Spinal cord (tissue), 10 donors: ENCODE measurements at places on chromosomes 16 and 17. TPM values are rescaled to one million over a fixed set of nuclear protein-coding genes. Genes with fewer than 3 reads are reported as not detected.

RRAD gene
- total RNA-seq, result 6.0 TPM

CSH1 gene
- 18.1 TPM for total RNA-seq

C17orf78 gene
- not detected for total RNA-seq

GAS2L2 gene
- 0.69 TPM for total RNA-seq

PLA2G10 gene
- 0.22 TPM for total RNA-seq

AGRP gene
- total RNA-seq, result not detected

HBM gene
- total RNA-seq, result 56.1 TPM

ZNF385C gene
- total RNA-seq, result 3.3 TPM

ODAD4 gene
- 7.0 TPM for total RNA-seq

CD79B gene
- 1.2 TPM for total RNA-seq

DPEP3 gene
- 0.11 TPM for total RNA-seq

CCL8 gene
- 0.89 TPM for total RNA-seq

ANKS4B gene
- total RNA-seq, result 0.11 TPM

CACNG3 gene
- 3.8 TPM for total RNA-seq

MMP25 gene
- total RNA-seq, result 1.4 TPM

SMYD4 gene
- total RNA-seq, result 12.3 TPM

SLC38A8 gene
- 0.28 TPM for total RNA-seq

DDX19B gene
- 19.6 TPM for total RNA-seq

FOXL1 gene
- 3.9 TPM for total RNA-seq

TEKT1 gene
- total RNA-seq, result 2.9 TPM

PRMT7 gene
- 64.9 TPM for total RNA-seq

GLP2R gene
- 1.5 TPM for total RNA-seq

SNX20 gene
- total RNA-seq, result 0.61 TPM

CES5A gene
- 0.30 TPM for total RNA-seq

MEOX1 gene
- 2.3 TPM for total RNA-seq

KRTAP4-3 gene
- total RNA-seq, result not detected

PIPOX gene
- total RNA-seq, result 4.0 TPM

KIF2B gene
- total RNA-seq, result not detected

ALOX15 gene
- 16.3 TPM for total RNA-seq

SLC25A39 gene
- 84.8 TPM for total RNA-seq

CCL2 gene
- 15.6 TPM for total RNA-seq

SRSF2 gene
- total RNA-seq, result 161 TPM

OR2C1 gene
- 1.3 TPM for total RNA-seq

PPM1E gene
- total RNA-seq, result 10.9 TPM

SMIM5 gene
- total RNA-seq, result 5.8 TPM

VKORC1 gene
- 60.0 TPM for total RNA-seq

PITPNM3 gene
- 7.3 TPM for total RNA-seq

SSTR5 gene
- 0.88 TPM for total RNA-seq

PRSS53 gene
- 2.0 TPM for total RNA-seq

IGF2BP1 gene
- 7.5 TPM for total RNA-seq

C16orf96 gene
- total RNA-seq, result 0.50 TPM

EVI2B gene
- 6.3 TPM for total RNA-seq

HYDIN gene
- total RNA-seq, result 29.6 TPM

NFATC2IP gene
- 26.3 TPM for total RNA-seq

G6PC1 gene
- not detected for total RNA-seq

CTRL gene
- 0.89 TPM for total RNA-seq

ADAM11 gene
- total RNA-seq, result 9.1 TPM

HP gene
- 0.77 TPM for total RNA-seq

BIRC5 gene
- 18.9 TPM for total RNA-seq

TSNAXIP1 gene
- 11.7 TPM for total RNA-seq

HOXB7 gene
- 16.6 TPM for total RNA-seq

SPATA32 gene
- total RNA-seq, result 0.20 TPM

ABCA8 gene
- total RNA-seq, result 146 TPM

KCNH6 gene
- total RNA-seq, result 1.2 TPM

ACSM2A gene
- total RNA-seq, result 0.11 TPM

USP10 gene
- 41.5 TPM for total RNA-seq
